ENCODE measurements at places on chromosomes 3 and 15.

DNA sequence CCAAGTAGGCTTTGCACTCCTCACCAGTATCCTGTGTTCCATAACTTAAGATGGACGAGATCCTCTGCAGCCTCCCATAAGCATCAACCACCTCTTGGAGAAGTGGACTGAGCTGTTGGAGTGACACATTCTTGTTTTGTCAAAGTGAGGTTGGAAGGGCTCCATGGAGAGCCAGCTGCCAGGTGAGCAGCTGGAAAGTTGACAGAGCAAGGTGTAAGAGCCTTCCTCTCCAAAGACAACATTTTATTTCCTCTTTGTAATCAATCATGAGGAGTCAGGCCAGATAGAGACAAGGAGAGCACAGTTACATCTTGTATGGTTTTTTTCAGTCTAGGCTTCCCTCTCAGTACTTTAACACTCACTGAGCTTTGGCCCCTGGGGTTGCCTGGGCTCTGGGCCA, 5.1 kb downstream of the ABI3BP start:
- DNase-seq = no peak

DNA sequence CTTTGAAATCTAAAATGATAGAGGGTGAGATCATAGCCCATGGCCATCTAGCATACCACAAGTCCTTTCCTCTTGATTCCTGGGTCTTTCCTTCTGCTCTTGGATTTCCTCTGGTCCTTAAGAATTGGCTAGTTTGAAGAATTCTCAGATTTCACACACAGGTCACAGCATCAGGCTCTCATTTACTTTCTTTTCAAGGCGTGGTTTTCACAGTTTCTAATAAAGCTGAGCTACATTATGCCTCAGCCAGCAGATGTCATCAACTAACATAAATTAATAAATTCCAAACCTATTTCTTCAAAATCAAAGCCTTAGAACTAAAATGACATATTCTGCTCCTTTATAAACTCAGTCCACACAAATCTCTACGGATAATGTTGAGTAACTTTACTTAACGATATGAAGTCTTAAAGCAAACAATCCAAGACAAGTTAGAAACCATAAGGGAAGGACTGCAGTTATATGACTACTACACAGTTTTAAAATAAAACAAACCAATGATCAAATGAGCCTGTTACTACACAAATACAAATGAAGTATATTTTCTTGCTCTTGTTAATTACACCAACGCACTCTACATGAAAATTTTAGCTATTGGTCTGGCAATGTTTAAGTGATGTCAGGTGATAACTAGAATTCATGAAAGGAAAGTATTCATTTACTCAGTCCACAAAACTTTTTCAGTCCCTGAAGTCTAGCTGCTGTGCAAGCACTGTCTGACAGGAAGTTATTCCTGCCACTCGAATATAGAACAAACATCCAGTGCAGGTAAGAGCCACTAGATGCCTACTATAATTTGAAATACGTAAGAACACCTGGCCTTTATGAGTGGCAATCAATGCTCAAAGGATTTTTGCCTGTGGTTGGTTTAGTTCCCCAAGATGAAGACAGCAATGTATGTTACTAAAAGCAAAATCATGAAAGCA, 9.2 kb downstream of the CCDC14 start:
- no peak for DNase-seq

GRCh38 chr3:52798978-52799476, 4.4 kb downstream of the ITIH3 start:
- DNase-seq = no peak

- no peak for DNase-seq
Observed at GRCh38 chr3:140128631-140129030, 193.6 kb downstream of the CLSTN2 start.

GRCh38 chr3:136122006-136122405, 74.1 kb downstream of the MSL2 start:
- DNase-seq = no peak

GRCh38 chr3:37949866-37950265, 40.7 kb upstream of the VILL start:
- no peak for DNase-seq

GRCh38 chr15:69237718-69238117, 61.0 kb upstream of the PAQR5 start:
- DNase-seq = no peak

- DNase-seq = no peak
Observed at GRCh38 chr15:67125589-67126502, 60.4 kb downstream of the SMAD3 start.

DNA sequence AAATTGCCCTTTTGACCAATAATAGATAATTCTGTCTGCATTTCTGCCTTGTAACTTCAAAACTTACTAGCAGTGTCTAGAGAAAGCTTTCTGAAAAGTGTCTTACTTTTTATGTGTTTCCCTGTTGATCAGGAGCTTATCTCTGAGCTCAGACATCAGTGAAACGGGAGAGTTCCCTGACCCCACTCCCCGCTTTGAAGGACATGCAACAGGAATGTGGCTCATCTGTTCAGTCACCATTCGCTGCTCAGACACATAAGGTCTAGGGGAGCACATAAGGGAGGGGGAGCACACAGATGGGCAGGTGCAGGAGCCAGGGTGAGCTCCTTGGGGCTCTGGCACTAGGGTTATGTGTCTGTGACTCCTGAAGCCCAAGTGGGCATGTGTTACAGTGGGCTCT, 205.0 kb downstream of the FEZF2 start:
- no peak for DNase-seq

- DNase-seq = no peak
Observed at GRCh38 chr15:96264801-96265515, 65.5 kb upstream of the NR2F2 start.

GRCh38 chr3:126269354-126269753, 87.9 kb downstream of the KLF15 start:
- DNase-seq = no peak

DNA sequence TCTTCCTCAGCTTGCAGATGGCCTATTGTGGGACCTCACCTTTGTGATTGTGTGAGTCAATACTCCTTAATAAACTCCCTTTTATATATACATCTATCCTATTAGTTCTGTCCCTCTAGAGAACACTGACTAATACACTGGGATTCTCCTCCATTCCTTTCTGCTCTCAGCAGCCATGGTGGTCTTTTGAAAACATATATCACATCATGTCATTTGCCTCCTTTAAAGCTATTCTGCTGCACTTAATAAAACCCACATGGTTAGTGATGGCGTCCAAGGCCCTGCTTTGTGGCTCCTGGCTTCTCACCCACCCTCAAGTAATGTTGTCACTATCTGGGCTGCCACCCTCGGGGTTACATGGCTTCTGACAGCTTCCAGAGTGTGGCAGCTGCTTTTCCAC, 169.5 kb downstream of the CADPS start:
- DNase-seq = no peak

- DNase-seq = no peak
Observed at GRCh38 chr3:188188911-188189310, 35.0 kb downstream of the LPP start.

- DNase-seq = no peak
Observed at GRCh38 chr3:8520816-8521403, 19.3 kb downstream of the LMCD1 start.

DNA sequence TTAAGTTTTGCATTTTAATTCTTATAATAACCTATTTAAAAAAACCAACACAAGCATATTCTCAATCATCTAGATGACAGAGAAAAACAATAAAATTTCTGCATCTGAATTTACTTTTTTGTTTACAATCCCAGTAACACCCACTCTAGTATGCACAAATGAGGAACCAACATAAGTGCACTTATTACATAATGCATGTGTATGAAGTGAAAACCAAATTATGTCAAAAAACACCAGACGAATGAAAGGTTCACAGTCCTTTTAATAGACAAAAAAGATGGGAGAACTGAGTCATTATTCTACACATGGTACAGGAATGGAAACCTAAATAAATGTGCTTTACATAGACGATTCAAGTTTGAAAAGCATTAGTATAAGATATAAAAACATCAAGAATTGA, 91.7 kb downstream of the NR1I2 start:
- no peak for DNase-seq

GRCh38 chr3:68919000-68919399, 13.3 kb downstream of the TAFA4 start:
- no peak for DNase-seq

DNA sequence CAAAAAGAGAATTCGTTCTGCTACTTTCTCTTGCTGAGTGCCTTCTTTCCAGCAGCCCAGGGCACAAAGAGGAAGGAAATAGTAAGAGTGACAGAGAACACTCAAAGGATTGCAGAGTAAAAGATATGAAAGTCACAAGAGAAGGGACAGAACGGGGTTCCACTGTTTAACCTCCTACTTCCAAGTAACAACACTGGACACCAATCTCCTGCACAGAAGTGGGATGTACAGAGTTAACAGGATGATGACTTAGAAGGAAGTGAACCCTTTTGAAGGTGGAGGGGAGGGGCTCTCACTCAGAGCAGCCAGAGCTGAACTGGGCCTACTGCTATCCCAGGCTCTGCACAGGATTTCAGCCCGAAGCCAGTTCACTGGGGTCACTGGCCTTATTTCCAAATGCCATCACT, 130.1 kb upstream of the PRICKLE2 start:
- no peak for DNase-seq

DNA sequence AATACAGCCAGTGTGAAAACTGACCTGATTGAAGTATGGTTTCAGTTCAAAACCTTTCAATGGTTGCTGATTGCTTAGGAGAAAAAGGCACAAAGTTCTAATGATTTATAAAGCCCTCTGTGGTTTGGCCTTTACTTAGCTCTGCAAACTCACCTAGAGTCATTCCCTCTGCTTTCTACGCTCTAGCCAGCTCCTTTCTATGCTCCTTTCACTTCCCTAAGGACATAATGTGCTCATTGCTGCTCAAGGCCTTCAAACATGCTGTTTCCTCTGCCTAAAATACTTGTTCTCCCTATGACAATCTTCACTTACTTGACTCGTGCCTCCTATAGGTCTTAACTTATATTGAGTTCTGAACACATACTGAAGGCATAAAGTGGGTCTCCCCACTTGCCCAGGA, 19.0 kb downstream of the RPL39L start:
- no peak for DNase-seq

DNA sequence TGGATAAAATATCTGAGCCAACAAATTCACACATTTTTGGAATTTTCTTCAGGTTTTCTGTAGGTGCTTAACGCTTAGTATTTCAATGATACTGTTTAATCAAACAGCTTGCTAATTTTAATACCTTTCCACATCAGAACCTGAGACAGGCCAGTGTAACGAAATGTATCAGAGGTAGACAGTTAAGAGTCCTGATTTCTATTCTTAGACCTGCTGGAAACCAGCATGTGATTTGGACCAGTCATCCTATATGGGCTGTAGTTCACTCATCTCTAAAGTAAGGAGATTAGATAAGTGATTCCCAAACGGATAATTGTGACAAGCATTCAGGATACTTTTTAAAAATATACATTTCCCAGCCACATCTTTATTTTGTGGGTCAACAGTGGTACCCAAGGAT, 18.4 kb downstream of the ARL6IP5 start:
- no peak for DNase-seq

DNA sequence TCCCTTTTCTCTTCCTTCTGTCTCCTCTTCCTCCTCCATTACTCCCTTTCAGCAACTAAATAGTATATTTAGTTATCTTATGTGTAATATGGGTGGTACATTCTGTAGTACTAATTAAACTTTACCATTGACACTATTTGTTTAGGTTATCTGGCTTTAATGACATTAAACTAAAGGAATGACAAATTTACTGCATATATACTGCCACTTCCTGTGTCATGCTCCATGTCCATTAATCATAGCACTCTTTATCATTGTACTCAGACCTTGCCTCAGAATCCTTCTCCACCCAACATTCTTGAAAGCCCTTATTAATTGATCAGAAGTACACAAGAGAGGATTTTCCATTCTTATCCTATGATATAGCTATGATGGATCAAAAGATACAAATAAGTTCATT, 244.2 kb downstream of the NAALADL2 start:
- DNase-seq = no peak

DNA sequence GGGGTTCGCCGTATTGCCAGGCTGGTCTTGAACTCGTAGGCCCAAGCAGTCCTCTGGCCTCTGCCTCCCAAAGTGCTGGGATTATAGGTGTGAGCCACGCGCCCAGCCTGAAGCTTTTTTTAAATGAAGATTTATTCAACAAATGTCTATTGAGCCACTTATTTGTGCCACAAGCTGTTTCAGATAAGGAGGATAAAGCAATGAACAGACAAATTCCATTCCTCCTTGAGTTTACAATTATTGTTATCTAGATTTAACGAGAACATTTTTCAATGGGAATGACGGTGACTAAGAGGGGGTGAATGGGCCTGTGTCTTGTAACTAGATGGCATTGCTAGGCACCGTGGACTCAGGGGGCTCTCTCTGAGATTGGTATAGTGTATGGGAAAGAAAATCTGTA, 10.2 kb downstream of the PPARG start:
- no peak for DNase-seq

- DNase-seq = no peak
Observed at GRCh38 chr15:70974004-70974832, 81.6 kb downstream of the LRRC49 start.

- no peak for DNase-seq
Observed at GRCh38 chr3:140903196-140903595, 38.4 kb upstream of the SLC25A36 start.

GRCh38 chr15:52464478-52464877, 64.2 kb downstream of the MYO5A start:
- no peak for DNase-seq

- DNase-seq = no peak
Observed at GRCh38 chr3:148238421-148238821, 459.3 kb upstream of the AGTR1 start.

DNA sequence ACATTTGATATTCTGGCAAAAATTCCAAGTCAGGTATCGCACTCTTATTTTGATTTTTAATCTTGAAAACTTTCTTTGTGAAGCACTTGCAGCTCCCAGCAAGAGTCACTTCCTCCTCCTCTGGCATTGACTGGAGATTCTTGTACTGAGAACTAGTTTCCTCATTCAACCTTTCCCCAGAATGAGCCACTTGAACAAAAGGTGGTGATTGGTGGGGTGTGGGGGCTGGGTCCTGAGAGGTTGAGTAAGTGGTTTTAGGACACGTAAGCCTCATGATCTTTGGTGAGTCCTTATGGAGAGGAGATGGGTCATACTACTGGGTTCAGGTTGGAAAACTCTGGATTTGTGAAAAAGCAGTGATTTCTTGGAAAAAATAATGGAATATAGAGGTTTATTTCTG, 32.3 kb upstream of the ONECUT1 start:
- no peak for DNase-seq

DNA sequence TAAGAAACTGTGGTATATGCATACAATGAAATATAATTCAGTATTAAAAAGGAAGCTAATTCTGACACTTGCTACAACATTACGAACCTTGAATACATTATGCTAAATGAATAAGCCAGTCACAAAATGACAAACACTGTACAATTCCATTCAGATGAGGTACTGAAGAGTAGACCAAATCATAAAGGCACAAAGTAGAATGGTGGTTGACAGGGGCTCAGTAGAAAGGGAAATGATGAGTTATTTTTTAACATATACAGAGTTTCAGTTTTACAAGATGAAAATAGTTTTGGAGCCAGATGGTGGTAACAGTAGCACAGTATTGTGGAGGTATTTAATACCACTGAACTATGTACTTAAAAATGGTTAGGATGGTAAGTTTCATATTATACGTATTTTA, 254.6 kb upstream of the RBMS3 start:
- DNase-seq = no peak

- DNase-seq = no peak
Observed at GRCh38 chr3:126606001-126606400, 47.3 kb upstream of the C3orf22 start.
